ENCODE measurements at places on chromosomes 16 and 17.

GRCh38 chr17:57905875-57906455, 49.2 kb downstream of the CUEDC1 start:
- no peak for DNase-seq

- no peak for DNase-seq
Measured at GRCh38 chr16:3625911-3626732, 14.7 kb upstream of the SLX4 start.

DNA sequence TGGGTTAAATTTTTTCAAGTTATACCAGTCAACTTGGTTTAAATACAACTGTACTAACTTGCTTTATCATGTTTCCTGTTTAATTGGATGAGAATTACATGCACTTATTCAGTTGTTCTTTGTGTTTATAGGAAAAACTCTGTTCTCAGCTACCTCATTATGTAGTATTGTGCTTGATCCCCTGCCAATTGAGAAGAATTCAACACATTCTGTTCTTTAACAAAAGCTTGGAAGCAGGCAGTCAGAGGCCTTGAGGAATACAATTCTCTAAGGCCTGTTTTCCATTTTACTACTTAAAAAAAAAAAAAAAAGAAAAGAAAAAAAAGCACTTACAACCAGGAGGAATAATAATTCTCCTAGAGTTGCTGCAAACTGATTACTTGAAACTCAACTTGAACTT, 60.6 kb upstream of the CMIP start:
- DNase-seq = no peak

- DNase-seq = no peak
Measured at GRCh38 chr16:71532366-71532765, 6.1 kb downstream of the CHST4 start.

DNA sequence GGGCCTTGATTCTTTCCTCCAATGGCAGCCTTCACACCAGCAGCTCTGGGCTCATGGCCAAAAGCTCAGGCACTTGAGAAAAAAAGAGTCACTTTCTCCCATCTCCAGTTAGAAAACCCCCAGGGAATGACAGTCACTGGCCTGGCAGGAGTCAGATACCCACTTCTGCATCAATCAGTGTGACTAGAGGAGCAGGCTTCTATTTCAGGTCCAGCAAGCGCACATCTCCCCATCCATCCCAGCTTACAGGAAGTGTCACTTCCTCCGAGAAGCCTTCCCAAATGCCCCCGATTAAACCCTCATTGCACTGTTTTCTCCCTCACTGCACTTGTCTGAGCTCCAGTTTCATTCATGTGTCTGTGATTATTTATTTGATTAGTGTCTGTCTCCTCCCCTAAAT, 30.4 kb upstream of the CCL1 start:
- DNase-seq = no peak

DNA sequence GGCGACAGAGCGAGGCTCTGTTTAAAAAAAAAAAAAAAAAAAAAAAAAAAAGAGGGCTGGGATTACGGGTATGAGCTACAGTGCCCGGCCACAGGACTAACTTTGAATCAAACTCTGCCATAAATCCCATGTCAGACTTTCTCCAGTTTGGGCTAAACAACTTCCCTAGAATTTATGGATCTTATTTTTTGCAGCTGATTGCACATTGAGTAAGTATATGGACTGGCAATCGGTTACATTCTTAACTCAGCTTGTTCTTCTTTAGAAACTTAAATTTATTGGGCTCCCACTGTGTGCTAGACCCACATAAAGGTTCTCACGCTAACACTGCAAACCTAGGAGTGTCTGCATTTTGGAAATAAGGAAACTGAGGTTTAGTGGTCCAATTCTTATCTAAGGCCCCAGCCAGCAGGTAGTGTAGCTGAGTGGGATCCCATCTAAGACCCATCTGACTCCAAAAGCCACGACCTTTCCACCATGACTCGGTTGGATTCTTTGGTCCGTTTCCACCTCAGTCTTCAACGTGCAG, 718 bp upstream of the CBFB start:
- no peak for DNase-seq
